ENCODE measurements at places on chromosomes 11 and 22.

- no peak for DNase-seq
These were observed 72.1 kb upstream of the CD82 start for GRCh38 chr11:44493383-44493782.

- no peak for DNase-seq
These were observed 39.1 kb downstream of the EXT2 start for GRCh38 chr11:44134625-44135024.

DNA sequence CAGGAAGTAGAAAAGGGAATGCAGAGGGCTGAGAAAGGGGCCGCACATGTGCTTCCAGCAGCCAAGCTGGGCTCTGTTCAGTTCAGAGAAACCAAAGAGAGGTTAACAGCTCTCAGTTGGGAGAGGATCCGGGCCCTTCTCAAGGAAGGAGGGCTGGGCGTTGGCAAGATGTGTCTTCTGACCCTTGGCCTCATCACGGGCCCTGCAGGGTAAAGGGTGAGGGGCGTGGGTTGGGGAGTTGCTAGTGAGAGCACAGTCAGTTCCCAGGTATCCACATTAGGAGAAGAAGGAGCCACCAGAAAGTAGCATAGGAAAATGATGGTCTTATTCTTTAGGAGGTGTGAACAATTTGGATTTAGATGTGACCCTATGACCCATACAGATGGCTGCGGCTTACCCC lies 73.0 kb downstream of the OSBP2 start:
- DNase-seq: no peak

GRCh38 chr11:131099746-131100145 lies 183.5 kb upstream of the SNX19 start:
- no peak for DNase-seq

DNA sequence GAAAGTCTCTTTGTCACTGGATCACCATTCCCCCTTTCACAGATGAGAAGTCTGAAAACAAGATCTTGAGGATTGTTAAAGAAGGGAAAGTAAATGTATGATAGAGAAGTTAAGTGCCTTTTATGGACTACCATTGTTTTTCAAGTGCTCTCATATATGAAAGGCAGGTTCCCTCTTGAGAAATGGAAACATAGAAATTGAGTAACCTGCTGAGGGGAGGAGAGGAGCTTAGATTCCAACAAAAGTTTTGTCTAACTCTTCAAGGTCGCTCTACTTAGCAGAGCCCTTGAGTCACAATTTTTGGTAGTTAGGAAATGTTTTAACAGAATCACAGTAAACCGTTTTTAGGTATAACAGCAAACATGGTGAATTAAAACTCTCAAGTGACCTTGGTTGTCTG lies 80.1 kb downstream of the SVIP start:
- DNase-seq: no peak

DNA sequence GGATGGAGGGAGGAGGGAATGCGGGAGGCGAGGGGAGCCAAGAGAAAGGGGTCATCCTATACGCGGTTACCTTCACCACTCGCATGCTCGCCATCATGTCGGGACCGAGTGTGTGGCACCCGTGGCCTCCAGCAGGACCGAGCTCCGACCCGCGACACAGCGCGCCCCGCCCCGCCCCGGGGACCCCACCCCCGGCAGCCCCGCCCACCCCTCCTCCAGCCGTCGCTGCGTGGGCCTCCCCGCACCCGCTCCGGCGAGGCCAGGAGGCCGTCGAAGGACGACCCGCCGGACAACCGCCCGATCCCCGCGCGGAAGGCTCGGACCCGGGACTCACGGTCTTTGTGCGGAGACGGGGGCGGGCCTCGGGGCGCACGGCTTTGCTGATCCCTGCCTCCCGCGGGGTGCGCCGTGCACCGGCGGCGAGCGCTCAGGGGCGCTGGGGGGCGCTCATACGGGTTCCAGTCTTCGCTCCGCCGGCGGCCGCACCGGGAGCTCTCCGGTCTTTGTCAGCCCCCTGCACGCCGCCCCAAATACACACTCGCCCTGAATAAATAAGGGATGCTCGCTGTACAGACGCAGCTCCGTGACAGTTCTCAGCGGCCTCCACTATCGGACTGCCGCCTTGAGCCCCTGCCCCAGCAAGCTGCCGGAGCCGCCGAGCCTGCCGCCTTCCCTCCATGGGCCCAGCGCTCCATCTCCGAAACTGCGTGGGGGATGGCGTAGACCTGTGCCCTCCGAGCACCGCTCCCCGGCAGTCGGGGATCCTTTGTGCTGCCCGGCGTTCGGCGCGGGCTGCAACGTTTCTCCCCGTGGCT lies at the start of gene UBE2L6:
Gene UBE2L6, minus strand, starts transcription at position 158 of the 815 bp plus-strand sequence. Its CDS starts 61 bp downstream, at position 97.
- DNase-seq: peak; percentile 44

DNA sequence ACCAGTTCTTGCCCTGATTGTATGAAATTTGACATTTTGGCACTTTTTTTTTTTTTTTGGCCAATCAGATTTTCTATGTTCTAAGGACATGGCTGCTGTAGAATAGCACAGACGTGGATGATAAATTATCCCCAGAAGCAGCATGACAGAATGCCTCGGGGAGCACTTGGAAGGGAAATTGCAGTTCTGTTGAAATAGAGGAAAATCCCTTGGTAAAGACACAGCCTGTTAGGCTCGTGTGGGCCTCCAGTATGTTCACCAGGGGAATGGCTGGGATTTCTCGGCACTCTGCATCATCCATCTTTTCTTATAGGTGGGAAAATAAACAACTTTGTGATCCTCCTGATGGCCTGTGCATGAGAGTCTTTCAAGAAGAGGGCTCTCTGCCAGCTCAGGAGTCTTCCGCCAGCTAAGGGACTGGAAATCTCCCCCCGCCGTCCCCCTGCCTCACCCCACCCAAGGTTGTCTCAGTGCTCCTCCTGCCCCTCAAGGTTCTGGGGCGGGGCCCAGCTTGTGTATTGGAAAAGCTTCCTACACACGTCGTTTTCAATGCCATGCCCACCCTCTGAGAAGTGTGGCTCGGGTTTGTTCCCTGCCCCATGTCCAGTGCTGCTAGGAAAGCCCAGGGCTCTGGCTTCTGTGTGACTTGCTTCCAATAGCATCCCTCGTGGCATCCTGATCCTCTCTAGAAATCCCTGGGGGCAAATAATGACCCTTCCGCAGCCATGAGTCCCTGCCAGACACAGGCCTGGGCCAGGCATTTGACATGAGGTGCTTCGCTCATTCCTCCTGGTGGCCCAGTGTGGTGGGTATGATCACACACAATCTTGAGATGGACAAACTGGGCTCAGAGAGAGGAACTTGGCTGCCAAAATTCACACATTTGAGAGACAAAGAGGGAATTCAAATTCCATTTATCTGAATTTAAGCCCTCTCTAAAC lies 70.6 kb upstream of the ATXN10 start:
- no peak for DNase-seq

DNA sequence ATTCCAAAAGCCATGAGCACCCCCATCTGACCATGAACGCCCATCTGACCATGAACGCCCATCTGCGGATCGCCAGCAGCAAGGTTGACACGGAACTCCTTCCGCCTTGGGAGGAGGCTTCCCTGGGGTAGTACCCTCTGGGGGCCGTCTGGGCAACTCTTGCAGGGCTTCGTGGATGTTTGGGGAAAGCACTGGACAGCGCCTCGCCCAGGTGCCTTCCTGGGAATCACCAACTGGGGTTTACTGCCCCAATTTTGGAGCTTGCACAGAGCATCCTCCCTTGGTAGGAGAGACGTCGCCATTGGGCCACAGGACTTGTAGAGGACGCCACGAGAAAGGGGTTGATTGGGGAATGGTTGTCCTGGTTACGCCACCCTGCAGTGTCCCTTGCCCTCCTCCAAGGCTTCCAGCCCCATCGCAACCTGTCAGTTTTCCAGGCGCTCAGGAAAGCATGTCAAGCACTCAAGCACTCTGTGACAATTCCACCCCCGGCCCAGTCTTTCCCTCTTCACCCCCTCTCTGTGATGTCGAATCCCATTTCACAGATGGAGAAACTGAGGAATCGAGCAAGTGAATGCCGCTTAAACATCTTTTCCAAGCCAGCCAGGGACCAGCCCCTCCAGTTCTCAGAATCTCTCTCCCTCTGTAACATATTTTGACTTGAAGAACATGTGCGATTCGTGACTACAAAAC lies 914 bp upstream of the PRDM11 start:
- DNase-seq: no peak
